ENCODE measurements at places on chromosomes 3 and 15.

DNA sequence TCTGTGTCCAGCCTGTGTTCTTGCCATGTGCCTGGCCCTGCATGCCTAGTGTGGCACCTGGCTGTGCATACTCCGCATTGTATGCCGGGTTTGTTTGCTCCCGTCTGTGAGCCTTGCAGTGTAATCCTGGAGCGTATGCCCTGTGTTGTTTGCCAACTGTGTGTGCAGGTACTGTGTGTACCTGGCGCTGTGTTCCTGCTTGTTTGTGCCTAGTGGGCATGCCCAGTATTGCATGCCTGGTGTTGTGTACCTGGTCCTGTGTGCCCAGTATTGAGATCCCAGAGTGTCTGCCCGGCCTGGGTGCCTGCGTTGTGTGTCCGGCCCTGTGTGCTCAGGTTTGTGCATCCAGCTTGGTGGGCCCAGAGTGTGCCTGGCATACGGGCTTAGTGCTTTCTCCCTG is 54.5 kb upstream of the CHRNA7 start:
- ATAC-seq, result peak; percentile 11

DNA sequence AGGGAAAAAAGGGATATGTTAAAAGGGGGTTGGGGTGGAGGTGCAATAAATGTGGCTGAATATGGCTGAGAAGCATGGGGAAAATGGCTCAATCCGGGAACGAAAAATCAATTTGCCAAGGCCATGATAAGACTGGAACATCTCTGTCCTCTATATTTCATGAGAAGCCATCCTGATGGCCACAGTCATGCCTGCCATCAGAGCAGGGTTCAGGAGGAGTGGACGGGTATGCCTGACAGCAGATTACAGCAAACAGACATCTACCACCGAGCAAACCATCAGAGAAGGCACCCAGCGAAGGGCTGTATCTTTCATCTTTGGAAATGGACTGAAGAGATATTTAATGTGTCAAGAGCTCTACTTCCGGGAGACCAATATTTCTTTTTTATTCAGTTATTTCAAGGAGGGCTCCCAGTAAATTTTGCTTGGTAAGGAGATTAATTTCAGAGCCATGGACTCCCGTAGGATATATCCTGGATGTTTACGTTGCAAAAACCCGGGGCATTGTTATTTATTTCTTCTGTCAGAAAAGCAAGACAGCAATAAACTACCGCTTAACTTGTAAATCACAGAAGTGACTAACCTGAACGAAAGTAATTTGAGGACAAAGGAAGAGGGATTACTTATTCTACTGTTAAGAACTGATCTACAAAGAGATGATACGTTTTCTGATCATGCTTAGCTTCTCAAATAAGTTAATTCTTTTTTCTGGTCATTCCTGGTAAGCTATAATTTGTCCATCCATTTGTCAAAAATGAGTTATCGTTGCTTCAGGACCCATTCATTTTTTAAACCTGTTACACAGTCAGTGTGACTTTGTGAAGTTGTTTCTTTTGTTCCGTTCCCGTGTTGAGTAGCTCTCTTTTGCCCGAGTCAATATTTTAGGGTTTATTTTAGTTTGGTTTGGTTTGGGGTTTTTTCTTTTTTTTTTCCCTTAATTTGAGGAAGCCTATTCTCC is 80.6 kb upstream of the CHD2 start:
- peak; percentile 37 for ATAC-seq

DNA sequence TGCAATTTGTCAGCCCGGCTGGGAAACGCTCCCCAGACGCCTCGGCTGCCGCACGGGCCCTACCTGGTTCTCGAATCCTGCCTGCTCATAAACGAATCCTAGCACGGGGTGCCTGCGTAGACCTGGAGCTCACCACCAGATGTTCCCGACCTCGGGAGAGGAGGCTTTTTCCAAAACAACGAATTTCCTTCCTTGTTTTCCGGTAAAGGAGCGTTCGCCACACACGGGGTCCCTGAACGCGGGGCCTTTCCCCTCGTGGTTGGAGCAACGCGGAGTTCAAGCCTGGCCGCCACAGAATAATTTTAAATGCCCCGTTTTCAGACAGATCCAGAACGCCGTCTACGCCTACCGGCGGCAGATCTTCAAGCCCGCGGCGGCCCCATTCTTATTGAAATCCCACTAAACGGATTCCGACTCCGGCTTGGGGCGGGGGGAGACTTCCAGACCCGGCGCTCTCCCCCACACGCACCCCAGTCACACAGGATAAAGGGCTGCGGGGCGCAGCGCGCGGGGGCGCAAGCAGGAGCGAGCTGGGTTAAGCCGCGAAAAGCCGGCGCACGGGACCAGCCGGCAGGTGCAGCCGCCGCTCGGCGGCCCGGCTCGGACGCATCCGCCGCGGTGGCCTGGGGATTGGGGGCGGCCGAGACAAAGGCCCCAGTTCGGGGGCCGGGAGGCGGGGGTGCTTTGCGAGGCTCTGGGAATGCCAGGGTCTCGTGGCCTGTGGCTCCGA is 895 bp downstream of the GATA2 start:
- ATAC-seq, result no peak

DNA sequence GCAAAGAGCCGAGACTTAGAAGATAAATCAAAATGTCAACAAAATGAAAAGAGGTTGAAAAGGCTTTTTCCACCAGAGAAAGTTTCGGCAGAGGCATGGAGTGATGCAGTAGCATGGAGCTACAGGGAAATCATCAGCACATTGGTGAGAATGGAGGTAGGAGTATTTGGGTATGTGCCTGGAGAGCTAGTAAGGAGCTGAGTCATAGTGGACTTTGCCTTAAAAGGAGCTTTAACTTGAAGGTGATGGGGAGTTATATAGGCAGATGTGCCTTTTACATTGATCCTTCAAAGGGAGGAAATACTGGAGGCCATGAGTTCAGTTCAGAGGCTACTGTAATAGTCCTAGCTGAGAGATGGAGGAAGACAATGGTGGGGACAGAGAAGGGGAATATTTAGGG is 44.3 kb downstream of the IL5RA start:
- no peak for ATAC-seq

DNA sequence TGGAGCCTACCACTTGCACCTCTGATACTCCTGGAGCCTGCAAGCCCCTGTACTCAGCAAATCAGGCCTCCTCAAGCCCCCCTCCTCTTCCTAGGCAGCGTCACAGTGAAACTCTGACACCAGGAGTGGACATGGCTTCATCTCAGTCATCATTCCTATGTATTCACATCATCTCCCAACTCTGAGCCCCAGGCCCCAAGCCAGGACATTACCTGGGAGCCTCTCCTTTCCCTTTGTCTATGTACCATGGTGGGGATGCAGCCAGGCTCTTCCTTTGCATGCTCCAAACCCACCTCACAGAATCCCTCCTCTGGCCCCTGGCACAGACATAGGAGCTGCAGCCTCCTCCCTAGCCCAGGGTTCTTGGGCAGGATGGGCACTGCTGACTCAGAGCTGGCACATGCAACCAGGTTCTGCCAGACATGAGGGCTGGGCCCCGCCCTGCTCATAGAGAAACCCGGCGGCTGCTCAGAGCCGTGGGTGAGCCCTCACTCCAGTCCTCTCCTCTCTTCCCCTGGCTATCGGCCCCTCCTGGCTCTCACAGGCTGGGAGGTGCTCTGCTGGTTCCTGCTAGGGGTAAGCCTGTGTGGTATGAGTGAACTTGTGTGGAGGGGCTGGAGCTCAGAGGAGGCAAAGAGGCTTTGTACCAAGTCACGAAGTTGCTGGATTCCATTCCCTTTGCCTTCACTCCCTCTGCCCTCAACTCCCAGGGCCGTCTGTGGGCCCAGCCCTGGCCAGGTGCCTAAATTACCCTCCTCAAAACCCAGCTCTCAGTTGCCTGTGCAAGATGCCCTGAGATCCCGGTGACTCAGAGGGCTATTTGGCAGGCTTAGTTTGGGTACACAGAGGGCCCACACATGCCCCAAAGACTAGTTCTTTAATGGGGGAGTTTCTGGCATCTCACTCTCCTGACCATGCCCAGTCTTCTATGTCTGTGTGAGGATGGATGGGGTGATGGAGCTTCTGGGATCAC is 1.9 kb upstream of the PLCD1 start:
- peak; percentile 92 for ATAC-seq

DNA sequence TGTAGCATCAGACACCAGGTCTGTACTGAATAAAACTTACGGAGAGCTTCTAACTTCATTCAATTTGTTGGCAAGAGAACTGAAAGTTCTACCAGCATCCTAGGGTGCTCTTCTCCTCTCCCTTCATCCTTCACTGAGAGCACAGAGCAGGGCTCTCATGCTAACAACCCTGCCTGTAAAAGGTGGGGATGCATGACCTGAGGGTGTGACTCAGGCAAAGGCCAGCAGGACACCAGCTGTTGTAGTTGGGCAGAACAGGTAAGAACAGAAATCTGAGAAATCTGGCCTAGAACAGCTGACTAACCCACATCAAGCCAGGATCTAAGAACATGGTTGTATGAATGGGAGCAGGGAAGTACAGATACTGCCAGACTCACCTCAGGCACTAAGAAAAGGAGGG is 64.2 kb downstream of the MYLK start:
- ATAC-seq, result no peak

GRCh38 chr15:51108933-51109550 is 14.3 kb upstream of the TNFAIP8L3 start:
- ATAC-seq, result no peak
